Stimulated activated CD8-positive, alpha-beta memory T cell treated with anti-CD3 and anti-CD28 coated beads, Interleukin-7, amount 100 ng/mL, for 1 hour (primary cell): ENCODE measurements at places on chromosomes 6 and 20.

- DNase-seq: no peak
Measured at GRCh38 chr6:36246506-36247268, 23.2 kb upstream of the PNPLA1 start.

DNA sequence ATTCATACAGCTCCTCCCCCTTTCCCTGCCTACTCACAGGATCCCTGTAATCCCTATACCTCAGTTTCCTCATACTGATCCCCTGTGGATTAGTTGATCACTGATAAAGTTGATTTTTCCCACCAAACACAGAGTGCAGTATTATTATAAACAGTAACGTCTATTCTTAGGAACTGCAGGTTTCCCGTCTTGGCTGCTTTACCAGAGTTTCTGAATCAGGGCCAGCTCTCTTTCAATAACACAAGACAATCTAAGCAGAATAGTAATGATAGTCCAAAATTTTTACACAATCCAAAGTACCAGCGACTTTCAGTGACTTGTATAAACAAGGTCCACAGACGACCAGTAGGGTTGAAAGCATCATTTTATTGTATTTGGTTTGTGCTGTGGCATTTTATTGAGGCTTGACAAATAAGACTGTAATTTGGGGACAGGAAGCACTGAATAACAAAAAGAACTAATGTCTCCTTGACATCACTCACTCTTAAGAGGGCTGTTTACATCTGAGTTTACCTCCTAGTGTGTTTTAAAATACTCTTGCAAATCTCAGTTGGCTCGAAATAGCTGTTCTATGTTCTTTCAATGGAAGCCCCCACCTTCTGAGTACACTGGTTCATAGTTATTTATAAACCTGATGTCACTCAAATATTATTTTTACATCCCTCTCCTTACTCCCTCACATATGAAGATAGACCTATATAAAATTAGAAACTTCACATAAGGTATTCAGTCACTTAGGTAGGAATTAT is 6.1 kb upstream of the JARID2 start:
- no peak for DNase-seq

GRCh38 chr6:149289192-149289781 is 28.2 kb upstream of the TAB2 start:
- DNase-seq: no peak

- no peak for DNase-seq
Measured at GRCh38 chr6:32953775-32954174, 878 bp upstream of the HLA-DMA start.

DNA sequence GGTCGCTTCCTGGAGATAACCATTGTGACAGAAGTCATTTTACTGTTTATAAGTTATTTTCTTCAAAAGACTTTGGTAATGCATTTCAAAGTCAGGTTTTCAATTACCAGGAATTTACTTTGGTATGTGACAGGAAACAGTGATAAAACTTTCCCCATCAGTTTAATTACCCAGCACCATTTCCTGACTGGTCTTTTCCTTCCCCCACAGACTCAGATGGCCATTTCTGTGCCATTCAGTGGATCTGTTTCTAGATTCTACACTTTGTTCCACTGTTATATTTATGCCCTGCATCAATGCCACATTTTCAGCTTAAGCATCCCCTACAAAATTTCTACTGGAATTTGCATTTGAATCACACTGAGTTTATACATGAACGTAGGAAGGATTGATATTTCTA is 16.3 kb downstream of the RRBP1 start:
- no peak for DNase-seq
